ENCODE measurements at places on chromosomes 2 and 18. TPM values are rescaled to one million over a fixed set of nuclear protein-coding genes. Genes with fewer than 3 reads are reported as not detected.

DNA sequence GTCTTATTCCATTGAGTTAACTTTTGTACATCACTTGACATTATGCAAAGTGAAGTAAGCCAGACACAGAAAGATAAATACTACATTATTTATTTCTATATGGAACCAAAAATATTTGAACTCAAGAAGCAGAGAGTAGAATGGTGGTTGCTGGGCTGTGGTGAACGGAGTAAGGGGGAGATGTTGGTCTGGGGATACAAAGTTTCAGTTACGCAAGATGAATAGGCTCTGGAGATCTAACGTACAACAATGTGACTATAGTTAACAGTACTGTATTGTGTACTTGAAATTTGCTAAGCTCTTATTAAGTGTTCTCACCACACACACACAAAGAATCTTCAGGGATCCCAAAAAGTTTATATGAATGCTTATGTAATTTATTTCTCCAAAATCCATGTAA lies 124.8 kb upstream of the VWC2L start:
- no peaks in the 10 kb centered on the region for H3K4me1 ChIP-seq
- no peaks in the 10 kb centered on the region for H3K36me3 ChIP-seq
- no peak for DNase-seq
- no peak overlapping the region for H3K27ac ChIP-seq
- H3K27me3 ChIP-seq, result no peaks in the 10 kb centered on the region

DNA sequence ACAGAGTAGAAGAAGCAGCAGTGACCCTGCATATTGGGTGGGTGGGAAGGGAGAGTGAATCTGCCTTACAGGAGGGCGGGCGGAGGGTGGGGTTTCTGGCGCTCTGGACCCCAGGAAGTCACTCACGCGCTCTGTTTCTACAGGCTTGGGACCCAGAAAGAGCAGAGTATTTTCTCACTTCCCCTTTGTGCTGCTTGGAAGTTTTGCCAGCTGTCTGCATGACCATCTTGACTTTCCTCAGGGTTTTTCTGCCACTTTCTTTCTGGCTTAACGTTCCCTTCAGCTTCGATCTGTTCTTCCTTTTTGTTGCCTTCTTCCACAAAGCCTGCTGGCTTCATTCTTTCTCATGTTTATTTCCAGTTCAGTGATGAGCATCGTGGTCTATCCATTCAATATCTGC lies 383.1 kb downstream of the GALR1 start:
- no peaks in the 10 kb centered on the region for H3K4me1 ChIP-seq
- no peak overlapping the region for H3K4me3 ChIP-seq
- H3K27ac ChIP-seq, result no peak overlapping the region
- H3K27me3 ChIP-seq, result no peaks in the 10 kb centered on the region
- H3K36me3 ChIP-seq, result no peaks in the 10 kb centered on the region

DNA sequence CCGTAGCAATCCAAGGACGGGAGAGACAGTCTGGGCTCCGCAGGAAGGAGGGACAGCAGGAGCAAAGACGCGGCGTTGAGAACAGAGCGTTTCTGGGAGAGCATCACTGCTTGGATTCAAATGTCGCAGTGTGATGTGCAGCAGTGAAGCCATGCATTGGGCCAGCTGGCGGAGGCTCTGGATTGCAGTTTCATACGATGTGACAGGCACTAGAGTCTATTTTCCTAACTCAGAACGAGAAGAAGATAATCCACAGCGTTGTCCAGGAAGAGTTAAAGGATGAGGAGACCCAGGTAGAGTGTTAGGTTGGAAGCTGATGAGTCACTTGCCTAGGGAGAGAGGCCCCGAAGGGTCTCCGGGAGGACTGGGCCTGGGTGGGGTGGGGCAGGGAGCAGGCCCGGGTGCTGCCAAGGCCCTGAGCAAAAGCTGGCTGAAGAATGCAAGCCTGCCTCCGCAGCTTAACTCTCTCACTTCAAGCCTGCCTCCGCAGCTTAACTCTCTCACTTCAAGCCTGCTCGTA lies 17.7 kb upstream of the SEMA4C start:
- no peak overlapping the region for H3K4me3 ChIP-seq
- H3K36me3 ChIP-seq, result no peaks in the 10 kb centered on the region
- no peak for DNase-seq
- H3K27ac ChIP-seq, result no peak overlapping the region
- H3K4me1 ChIP-seq, result peaks cover 54% of the 10 kb centered on the region

- no peaks in the 10 kb centered on the region for H3K27me3 ChIP-seq
- no peak overlapping the region for H3K4me3 ChIP-seq
- H3K36me3 ChIP-seq, result peaks cover 79% of the 10 kb centered on the region
- no peak for DNase-seq
- H3K4me1 ChIP-seq, result no peaks in the 10 kb centered on the region
- H3K27ac ChIP-seq, result no peak overlapping the region
These were observed 85.3 kb downstream of the FEZ2 start for GRCh38 chr2:36512705-36513104.

DNA sequence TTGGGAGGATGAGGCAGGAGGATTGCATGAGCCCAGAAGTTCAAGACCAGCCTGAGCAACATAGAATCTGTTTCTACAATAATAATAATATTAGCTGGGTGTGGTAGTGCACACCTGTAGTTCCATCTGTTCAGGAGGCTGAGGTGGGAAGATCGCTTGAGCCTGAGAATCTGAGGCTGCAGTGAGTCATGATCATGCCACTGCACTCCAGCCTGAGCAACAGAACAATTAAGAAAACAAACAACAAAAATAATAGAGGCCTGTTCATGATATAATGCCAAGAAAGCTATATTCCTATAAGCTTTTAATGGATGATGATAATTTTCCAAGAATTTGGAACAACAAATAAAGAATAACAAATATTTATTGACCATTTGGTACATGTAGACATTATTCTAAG lies 6.9 kb upstream of the CCBE1 start:
- H3K4me1 ChIP-seq, result peaks cover 5% of the 10 kb centered on the region
- no peaks in the 10 kb centered on the region for H3K36me3 ChIP-seq
- no peak overlapping the region for H3K4me3 ChIP-seq

- H3K36me3 ChIP-seq, result no peaks in the 10 kb centered on the region
- no peaks in the 10 kb centered on the region for H3K4me1 ChIP-seq
- no peak overlapping the region for H3K4me3 ChIP-seq
- no peaks in the 10 kb centered on the region for H3K27me3 ChIP-seq
- H3K27ac ChIP-seq, result no peak overlapping the region
- DNase-seq, result no peak
These were observed 76.2 kb upstream of the MYO3B start for GRCh38 chr2:170101789-170102188.

GRCh38 chr2:181120625-181121024 lies 140.2 kb downstream of the UBE2E3 start:
- no peak for DNase-seq
- no peaks in the 10 kb centered on the region for H3K4me1 ChIP-seq
- H3K27ac ChIP-seq, result no peak overlapping the region
- no peak overlapping the region for H3K4me3 ChIP-seq
- no peaks in the 10 kb centered on the region for H3K27me3 ChIP-seq
- H3K36me3 ChIP-seq, result no peaks in the 10 kb centered on the region

DNA sequence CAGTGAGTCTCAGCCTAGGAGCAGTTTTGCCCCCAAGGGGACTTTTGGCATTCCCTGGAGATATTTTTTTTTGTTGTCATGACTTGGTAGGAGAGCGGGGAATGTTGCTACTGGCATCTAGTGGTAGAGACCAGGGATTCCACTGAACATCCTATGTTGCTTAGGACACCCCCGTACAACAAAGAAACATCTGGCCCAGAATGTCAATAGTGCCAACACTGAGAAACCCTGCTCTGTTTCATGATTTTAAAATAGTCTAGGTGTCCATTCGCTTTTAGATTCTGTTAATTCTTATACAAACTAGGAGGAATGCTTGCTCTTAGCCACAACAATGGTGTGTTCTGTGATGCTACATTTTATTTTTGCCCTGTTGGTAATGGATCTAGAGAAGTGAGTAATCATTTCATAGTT lies 225.8 kb upstream of the SIX3 start:
- H3K4me3 ChIP-seq, result no peak overlapping the region
- H3K27me3 ChIP-seq, result no peaks in the 10 kb centered on the region
- no peaks in the 10 kb centered on the region for H3K36me3 ChIP-seq
- H3K4me1 ChIP-seq, result no peaks in the 10 kb centered on the region
- DNase-seq, result no peak

DNA sequence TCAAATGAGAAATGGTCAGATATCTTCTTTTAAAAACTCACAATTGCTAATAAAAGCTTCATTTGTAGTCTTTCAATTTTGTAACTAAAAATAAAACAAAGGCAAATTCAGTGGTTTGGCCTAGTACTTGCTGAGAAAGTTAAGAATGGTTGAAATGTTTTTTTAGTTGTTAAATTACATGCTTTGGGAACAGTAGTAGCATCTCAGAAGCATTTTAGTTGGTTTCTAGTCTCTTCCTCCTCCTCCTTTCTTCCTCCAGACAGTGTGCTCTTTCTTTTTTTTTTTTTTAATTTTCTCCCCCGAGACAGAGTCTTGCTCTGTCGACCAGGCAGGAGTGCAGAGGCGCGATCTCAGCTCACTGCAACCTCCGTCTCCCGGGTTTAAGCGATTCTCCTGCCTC lies 9.8 kb downstream of the TRAK2 start:
- DNase-seq, result no peak
- H3K27me3 ChIP-seq, result no peaks in the 10 kb centered on the region
- no peak overlapping the region for H3K4me3 ChIP-seq

The CXCR4 gene
- total RNA-seq, result 71.2 TPM

The GNLY gene
- 16.4 TPM for total RNA-seq

The PKDCC gene
- total RNA-seq, result 134 TPM

The ARL4C gene
- 19.9 TPM for total RNA-seq

The PAIP2B gene
- 7.3 TPM for total RNA-seq
